ENCODE measurements at places on chromosomes 16 and 17.

DNA sequence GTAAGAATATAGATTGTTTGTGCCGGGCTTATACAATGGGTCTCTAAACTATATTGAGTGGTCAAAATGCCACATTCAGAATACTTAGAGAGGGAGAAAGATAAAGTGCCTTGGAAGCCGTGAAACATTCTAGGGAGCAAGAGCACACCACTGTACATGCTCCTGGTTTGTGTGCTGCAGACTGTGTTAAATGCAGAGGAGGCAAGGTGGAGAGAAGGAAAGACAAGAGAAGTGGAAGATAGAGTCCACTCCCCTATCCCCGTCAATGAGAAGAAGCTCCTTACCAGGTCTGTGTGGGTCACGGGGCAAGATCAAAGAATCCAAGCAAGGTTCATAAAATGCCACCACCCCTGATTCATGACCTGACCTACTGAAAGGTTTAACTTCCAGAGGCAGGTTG lies 267.1 kb upstream of the TBX2 start:
- DNase-seq = no peak

GRCh38 chr16:48231727-48232492 lies 12.2 kb upstream of the LONP2 start:
- DNase-seq = peak; percentile 38

GRCh38 chr16:4874666-4875065 lies 27.4 kb downstream of the UBN1 start:
- DNase-seq = no peak

DNA sequence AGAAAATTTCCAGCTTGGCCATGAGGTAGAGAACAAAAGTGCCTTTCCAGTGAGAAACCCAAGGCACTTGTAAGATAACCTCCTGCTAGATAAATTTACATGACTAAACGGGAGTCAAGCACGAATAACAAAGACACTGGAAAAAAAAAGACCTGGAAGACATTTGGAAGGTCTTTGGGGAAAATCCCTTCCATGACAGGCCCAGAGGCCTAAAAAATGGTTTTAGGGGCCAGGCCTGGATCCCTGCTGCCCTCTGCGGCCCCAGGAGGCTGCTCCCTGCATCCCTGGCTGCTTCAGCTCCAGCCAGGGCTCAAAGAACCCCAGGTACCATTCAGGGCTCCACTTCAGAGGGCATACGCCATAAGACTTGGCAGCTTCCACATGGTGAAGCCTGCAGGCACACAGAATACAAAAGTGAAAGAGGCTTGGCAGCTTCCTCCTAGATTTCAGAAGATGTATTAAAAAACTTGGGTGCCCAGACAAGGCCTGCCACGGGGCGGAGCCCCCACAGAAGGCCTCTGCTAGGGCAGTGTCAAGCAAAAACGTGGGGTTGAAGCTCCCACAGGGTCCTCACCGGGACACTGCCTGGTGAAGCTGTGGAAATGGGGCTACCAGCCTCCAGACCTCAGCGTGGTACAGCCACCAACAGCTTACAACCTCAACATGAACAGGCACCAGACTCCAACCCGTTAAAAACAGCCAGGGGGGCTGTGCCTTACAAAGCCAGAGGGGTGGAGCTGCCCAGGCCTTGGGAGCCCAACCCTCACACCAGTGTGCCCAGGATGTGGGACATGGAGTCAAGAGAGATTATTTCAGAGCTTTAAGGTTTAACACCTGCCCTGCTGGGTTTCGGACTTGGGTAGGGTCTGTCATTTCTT lies 77.1 kb downstream of the SDK2 start:
- no peak for DNase-seq

DNA sequence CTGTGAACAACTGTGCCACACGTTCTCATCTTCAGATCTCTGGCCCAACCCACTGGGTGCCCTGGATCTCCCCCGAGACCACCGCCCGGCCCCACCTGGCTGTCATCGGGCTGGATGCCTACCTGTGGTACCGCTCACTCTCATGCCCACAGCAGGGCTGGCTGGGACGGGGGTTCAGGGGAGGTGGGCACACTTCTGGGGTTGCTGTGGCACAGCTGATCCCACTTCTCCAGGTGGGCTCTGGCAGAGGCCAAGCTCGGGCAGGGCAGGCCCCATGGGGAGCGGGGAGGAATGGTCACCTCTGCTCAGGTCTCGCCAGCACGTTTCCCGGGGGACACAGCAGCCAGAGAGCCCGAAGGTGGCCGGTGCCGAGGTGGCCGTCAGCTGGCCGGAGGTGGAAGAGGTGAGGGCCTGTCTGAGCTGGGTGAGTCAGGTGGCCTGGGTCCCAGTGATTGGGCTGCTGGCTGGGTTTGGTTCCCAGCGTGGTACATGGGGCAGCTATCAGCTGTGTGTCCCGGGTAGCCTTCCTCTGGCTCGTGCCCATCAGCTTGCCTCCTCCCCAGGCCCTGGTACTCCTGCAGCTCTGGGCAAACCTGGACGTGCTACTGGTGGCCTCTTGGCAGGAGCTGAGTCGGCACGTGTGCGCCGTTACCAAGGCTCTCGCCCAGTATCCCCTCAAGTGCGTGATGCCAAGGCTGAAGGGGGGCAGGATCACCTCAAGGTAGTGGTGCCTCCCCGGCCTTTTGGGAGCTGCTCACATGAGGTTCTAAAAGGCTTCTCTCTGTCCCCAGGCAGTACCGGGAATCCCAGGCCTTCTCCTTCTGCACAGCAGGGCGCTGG lies 2.3 kb upstream of the MRPS34 start:
- no peak for DNase-seq

- no peak for DNase-seq
Observed at GRCh38 chr17:82201498-82201910, 11.1 kb downstream of the CCDC57 start.

All from astrocyte of the spinal cord (primary cell).